Muscle of back (tissue), 13 donors: ENCODE measurements at places on chromosomes 1 and 21.

- no peak for DNase-seq
These were observed 11.6 kb upstream of the CD1D start for GRCh38 chr1:158169105-158169504.

- DNase-seq, result peak; percentile 27
These were observed 515.5 kb downstream of the BRINP3 start for GRCh38 chr1:189962181-189962580.

- no peak for DNase-seq
These were observed 19.0 kb downstream of the GNG12 start for GRCh38 chr1:67814121-67814772.

GRCh38 chr1:230246551-230246950 is 179.5 kb downstream of the GALNT2 start:
- DNase-seq, result no peak

DNA sequence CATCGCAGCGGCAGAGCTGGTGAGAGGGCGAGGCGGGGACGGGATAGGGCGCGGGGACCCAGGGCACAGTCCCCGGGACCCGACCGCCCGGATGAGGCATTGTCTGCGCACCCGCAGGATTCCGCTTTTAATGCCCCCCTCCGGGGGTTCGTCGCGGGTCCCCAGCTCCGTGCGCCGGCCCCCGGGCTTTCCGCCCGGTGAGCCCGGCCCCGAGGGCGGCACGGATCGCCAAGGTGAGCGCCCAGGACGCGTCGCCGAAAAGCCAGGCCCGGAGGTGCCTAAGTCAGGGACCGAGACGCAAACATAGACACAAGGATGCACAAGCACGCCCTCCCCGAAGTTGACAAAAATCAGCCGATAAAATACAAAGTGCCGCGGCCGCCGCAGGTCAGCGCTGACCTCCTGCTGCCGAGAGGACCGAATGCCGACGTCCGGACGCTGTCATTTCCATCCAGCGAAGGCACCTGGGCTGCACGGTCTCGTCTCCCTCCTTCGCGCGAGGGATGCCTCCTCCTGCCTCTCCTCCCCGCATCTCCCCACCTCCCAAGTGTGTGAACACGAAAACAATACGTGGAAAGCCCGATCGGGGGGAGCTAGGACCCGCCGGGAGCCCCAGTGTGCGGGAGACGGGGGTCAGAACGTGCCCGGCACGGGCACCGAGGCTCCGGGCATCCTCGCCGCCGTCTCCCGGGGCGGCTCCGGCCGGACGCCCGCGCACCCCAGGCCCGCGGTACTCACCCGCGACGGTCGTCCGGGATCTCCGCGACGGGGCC is 101.1 kb upstream of the SOD1 start:
- DNase-seq, result peak; percentile 80

DNA sequence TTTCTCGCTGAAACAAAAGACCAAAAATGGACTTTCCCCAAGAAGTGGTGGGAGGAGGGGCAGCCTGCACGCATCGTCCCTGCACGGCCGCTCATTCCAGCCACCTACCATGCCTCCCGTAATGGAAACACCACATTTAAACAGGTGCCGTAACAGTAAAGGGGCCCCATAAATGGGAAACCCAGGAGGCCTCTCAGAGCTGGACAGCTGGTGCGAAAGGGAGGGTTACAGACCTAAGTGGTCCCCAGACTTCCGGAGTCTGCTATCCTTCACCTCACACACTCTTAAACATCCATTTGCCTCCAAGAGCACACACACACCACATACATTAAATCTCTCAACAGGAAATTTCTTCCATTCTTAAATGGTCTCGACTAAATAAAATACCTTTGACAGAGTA is 120.7 kb upstream of the SOD1 start:
- DNase-seq, result peak; percentile 70

DNA sequence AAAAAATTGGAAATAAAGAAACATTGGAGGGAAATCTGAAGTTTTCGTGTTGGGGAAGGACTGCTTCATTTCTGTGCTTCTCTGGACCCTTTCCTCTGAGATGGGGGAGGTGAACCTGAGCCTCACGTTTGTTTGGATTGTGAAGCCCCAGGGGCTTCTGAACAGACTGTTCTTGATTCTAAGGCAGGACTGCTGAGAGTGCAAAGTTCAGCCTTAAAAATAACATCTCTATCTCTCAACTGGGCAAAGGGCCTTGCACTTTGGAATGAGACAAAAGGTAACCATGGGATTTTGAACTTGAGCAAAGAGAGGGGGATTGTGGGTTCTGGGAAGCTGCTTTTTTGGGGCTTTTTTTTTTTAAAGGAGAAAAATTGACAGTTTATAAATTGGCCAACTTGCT is 45.0 kb downstream of the GPR88 start:
- no peak for DNase-seq

DNA sequence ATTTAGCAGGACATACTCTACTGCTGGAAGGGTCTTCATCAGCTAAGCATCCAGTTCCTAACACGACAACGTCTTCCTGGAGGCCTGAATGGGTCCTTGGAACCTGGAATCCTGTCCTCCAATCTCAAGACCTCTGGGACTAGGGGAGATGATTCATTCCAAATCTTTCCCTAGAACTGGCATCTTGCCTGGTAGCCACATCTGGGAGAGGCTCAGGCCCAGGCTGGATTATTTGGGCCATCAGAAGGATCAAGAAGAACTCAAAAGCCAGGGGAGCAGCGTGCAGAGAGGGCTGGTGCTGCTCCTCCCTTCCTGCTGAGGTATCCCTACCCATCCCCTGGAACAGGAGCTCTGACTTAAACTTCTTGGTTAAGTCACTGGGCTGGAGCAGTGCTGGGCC is 2.8 kb upstream of the PHLDA3 start:
- DNase-seq, result no peak

DNA sequence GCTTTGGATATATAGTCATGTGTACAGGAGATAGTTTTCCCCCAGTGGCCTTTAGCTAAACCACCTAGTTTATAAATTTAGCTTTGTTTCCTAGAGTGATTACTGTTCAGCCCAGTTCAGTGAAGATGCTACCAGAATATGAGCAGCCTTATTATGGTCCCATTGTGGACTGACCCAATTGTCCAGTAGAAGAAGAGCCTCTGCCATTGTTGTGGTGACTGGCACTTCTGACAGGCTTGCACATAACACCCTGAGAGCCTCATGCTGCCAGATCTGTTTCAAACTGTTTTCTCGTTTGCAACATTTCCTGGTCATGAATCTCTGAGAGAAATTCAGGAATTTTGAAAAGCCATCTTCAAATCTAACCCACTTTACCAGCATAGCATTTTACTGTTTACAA is 20.6 kb downstream of the KPNA6 start:
- DNase-seq, result no peak

GRCh38 chr1:206975306-206975705 is 5.0 kb upstream of the FCAMR start:
- no peak for DNase-seq

GRCh38 chr1:27816921-27817630 is 13.5 kb upstream of the PPP1R8 start:
- peak; percentile 46 for DNase-seq

DNA sequence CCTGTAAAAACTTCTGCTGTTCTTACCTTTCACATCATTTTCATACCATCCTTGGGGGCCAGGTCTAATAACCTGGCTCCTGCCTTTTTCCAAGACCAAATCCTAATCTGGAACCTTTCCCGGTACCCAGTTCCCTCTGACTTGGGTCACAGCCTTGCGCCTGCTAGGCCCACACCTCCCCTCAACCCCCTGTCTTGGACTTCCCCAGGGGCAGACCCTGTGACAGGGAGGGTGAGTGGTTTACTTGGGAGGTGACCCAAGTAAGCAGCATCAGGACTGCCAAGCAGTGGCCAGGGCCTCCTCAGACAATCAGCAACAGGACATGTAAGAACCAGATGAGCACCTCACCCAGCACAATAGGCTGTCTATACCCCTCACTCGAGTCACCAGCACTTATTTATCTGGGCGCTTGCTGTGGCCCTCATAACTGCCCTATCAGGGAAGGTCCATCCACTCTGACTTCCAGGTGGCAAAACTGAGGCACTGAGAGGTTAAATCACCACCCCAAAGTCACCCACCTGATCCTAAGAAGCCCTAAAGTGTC is 124.7 kb downstream of the MATN1 start:
- DNase-seq, result no peak

- peak; percentile 40 for DNase-seq
These were observed 2.1 kb upstream of the PEX10 start for GRCh38 chr1:2414297-2414958.

GRCh38 chr1:182446033-182446669 is 3.8 kb upstream of the RGSL1 start:
- peak; percentile 12 for DNase-seq

GRCh38 chr1:94120991-94121390 is at the start of gene ABCA4:
TSS of gene ABCA4 (minus strand) at chr1:94121148. CDS start at chr1:94121045, 103 bp downstream.
- no peak for DNase-seq

- DNase-seq, result no peak
These were observed 36.3 kb downstream of the COQ8A start for GRCh38 chr1:226976276-226976977.

GRCh38 chr1:230383425-230383824 is 42.7 kb downstream of the PGBD5 start:
- DNase-seq, result no peak

DNA sequence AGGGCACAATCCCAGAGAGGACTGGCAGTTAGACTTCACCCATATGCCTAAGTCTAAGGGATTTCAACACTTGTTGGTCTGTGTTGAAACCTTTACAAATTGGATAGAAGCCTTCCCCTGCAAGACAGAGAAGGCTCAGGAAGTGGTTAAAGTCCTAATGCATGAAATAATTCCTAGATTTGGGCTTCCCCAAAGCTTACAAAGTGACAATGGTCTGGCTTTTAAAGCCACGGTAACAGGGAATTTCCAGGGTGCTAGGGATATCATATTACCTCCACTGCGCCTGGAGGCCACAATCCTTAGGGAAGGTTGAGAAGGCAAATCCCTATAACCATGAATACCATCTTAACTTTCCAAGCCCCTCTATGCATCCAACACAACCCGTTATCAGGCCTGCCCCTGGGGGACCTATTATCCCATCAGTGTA is 3.3 kb upstream of the FMO4 start:
- no peak for DNase-seq

DNA sequence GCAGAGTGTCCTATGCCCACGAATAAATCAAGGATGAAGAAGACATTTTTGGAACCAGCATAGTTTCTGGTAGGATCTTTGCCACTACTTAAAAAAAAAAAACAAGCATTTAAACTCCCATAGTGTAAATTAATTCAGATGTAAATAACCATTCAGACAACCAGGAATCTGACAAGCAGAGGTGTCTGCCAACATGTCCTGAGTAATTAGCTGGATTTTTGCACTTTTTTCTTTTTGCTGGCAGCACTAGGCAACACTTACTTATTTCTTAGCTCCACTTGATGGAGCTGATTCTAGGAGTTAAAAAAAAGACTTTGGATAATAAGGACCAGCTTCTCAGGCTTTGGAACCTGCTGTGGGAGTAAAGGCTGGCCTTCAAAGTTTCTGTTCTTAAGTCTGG is 27.6 kb upstream of the CNIH3 start:
- no peak for DNase-seq

DNA sequence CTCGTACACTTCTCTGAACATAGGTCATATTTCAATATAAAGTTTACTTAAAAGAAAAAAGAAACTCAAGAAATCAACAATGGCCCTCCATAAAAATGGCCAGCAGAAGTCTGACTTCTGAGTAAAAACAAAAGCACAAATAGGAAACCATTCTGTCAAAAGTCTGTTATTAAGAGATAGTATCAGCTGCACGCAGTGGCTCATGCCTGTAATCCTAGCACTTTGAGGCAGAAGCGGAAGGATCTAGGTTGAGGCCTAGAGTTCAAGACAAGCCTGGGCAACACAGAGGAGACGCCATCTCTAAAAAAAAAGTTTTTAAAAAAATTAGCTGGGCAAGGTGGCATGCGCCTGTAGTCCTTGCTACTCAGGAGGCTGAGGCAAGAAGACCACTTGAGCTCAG is 67.3 kb downstream of the PUM1 start:
- DNase-seq, result no peak

GRCh38 chr1:10835421-10835820 is 39.0 kb upstream of the CASZ1 start:
- no peak for DNase-seq

DNA sequence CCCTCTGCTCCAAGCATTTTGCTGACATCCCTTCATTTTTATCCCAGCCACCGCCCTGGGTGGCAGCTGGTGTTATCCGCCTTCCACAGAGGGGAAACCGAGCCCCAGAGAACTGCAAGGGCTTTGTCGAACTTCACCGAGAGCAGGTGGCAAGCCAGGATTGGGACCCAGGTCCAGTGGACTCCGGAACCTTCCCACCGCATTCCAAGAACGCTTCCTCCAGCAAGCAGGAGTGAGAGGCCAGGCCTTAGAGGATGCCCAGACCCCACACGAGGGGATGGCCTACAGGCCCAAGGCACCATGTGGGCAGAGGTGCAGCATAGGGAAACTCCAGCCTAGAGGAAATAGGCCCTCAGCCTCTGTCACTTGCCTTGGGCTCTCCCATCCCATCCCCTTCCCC is 90.7 kb downstream of the EPHB2 start:
- DNase-seq, result no peak

GRCh38 chr1:200343874-200344273 is 66.0 kb downstream of the ZNF281 start:
- DNase-seq, result no peak

DNA sequence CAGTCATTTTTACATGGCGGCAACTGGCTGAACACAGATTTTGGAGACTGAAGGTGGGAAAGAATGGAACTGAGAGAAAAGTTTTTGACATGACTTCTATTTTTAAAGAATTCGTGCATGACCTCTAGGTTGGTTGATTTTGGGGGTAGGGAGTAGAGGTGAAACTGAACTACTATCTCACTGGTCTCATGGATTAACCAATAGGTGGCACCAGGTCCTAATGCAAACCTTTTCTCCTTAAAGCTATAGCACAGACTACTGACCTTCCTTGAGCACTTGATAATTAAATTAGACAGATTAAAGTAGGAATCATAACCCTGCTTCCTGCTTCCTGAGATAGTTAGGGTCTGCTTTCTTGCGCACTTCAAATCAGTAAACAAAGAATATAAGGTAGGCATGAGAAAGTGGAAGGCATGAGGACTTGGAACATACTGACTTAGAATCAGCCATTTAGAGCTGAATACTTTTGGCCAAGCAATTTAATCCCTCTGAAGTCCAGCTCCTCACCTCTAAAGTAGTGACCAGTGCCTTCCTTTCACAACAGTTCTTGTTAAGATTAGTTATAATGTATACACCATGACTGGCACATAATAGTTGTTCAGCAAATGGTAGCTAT is 206.0 kb downstream of the CENPF start:
- DNase-seq, result no peak
